ENCODE measurements at places on chromosomes 7 and 10.

DNA sequence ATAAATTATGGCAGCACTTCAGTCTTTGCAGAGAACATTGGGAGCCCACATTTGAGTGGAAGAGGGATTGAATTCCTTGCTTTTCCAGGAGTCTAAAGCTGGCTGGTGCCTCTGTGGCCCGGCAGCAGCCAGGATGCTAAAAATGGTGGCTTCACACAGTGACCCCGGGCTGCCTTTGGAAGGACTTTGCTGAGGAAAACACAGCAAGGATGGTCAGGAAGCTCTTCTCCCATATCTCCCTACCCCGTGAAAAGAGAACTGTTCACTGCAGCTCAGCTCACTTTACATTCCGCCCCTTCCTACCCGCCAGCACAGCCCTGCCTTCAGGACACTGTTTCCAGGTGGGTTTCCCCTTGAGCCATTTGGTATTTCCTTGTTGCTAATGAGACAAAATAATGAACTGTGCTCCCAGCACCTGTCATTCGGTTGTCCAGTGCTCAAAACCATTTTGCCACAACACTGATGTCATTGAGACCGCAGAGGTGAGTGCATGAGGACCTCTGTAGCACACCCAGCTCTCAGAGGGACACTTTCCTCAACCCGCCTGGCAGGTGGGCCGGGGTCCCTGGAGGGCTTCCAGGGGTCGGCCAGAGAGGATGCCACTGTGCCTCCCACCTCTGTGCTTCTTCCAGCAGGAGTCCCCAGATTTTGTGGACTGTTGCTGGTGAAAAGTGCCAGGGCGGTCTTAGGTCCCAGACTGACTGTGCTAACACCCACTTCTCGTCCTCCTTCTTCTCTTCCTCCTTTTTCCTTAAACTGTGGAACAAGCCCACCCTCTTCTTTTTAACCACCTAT lies 255.7 kb upstream of the PPP2R2D start:
- DNase-seq, result no peak

DNA sequence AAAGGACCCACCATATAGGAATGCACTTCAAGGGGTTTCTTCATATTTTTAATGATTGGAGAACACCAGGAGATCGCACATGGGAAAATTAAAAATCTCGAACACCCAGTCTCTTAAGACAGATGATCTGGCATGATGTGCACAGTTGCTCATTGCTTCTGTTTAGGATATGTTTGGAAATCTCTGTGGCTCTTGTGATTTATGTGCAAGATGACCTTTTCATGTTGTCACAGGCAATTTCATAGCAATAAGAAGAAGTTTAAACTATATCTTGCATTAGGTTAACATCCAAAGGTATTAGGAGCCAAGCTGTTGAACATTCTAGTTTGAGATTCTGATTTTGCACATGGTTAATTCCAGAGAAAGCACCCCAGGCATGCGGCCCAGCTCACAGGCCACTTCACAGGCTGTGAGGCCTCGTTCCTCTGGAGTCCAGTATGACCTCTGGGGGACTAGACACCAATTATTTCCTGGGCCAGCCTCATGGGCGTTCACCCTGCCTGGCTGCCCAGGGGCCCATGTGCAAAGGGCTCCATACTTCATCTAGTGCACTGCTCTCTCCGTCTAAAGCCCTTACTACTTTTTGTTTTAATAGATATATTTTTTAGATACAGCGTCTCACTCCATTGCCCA lies 28.4 kb downstream of the CAMK1D start:
- no peak for DNase-seq

GRCh38 chr10:8633909-8634308 lies 579.4 kb downstream of the GATA3 start:
- no peak for DNase-seq

DNA sequence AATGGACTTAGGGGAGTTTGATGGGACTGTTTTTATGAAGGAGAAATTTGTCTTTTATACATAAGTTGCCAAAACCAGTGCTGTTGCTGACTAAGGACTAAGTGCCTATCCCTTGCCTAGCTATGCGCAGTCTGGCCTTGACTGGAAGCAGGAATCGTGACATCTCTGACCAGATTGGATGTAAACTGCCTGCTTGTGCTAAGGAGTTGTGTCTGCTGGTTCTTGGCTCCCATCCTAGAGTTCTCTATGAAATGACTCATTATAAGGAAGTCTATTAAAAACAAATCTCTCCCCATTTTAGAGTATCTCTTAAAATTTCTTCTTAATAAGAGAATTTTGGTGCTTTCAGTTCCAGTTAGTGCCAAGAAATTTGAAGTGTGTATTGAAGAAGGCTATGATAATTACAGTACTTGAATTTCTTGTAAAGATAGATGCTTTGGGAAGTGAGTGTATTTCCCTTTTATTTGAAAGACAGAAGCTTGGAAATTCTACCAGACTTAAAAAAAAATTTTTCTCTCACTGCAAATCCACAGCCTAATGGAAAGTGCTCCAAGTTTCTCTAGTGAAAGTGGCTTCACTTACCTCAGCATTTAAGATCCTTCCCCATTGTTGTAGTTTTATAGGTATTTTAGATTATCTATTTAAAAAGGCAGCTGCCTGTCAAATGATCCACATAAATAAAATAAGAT lies 77.6 kb downstream of the BICC1 start:
- no peak for DNase-seq

- no peak for DNase-seq
Observed at GRCh38 chr7:124033095-124033806, 384 bp upstream of the TMEM229A start.

GRCh38 chr7:130092598-130092997 lies 22.3 kb downstream of the KLHDC10 start:
- DNase-seq, result no peak

DNA sequence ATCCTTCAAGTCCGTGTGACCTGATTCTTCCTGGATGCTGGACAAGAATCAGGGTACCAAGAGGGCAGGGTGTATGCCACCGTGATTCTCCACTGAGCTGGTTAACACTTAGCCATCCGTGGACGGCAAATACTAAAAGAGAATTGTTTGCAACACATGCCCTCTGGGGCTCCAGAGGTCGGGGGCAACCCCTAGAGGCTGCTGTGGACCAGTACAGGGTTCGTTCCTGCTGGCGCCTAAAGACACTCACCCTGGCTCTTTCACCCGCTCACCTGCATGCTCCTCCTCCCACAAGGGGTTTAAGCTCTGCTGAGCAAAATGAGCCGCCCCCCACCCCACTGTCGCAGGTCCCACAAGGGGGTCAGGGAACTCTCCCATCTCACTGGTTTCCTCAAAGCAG lies 148.7 kb upstream of the ITGB1 start:
- no peak for DNase-seq

- no peak for DNase-seq
Observed at GRCh38 chr10:1215862-1216573, 159.8 kb downstream of the WDR37 start.

GRCh38 chr10:100101192-100102076 lies 19.8 kb upstream of the CPN1 start:
- no peak for DNase-seq

- DNase-seq, result no peak
Observed at GRCh38 chr10:78830062-78830975, 238.4 kb upstream of the ZMIZ1 start.

DNA sequence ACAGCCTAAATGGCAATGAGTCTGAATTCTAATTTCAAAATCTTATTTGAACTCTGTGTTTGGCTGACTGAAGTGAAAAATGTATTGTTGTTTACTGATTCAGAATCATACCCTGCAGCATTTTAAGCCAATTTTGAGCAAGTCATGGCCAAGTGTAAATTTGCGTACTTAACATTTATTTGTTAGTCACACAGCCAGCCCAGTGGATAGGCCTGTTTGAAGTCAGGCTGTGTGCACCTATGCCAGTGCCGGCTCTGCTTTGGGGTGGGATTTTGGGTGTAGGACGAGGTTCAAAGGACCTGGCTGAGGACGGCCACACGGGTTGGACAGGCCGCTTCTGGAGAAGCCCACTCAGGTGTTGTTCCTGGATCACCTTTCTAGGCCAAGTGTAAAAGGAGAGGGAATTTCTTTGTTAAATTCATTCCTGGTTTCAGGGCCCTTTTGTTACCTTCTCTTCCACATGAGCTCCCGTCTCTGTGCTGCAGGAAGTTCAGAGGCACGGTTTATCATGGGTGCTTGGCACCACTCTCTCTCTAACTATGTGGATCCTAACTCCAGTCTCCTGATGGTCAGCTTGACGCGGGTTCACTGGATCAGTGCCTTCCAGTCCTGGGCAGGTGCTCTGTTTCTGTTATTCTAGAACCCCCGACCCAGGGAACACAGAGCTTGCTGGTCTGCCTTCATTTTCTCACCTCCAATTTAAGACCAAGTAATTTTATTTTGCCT lies 84.7 kb downstream of the CCNY start:
- DNase-seq, result no peak

GRCh38 chr7:152871005-152871677 lies 111.6 kb downstream of the ACTR3B start:
- DNase-seq, result no peak

DNA sequence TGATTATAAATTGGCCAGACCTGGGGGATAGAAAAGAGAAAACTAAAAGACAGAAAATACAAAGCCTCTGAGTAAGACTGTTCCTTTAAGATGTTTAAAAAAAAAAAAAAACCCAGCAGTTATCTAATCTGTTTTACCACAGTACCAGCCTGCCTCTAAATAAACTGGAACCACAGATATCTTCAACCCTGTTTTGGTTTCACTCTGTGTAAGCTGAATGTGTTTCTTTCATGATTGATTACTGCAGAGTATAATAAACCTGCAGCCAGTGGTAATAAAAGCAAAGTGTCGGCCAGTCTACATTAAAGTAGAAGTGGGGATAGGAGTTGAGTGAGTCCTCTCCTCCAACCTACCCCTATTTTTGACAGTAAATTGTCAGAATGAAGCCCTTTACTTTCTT lies 40.6 kb downstream of the MGAM2 start:
- DNase-seq, result no peak

- no peak for DNase-seq
Observed at GRCh38 chr10:68787813-68788212, 39.5 kb upstream of the STOX1 start.

- no peak for DNase-seq
Observed at GRCh38 chr7:44080118-44080517, 2.2 kb downstream of the POLM start.

GRCh38 chr10:102211615-102212299 lies 14.3 kb upstream of the ELOVL3 start:
- DNase-seq, result no peak

Measured in KG1 (cell line).